ENCODE measurements at places on chromosomes 12 and 14. TPM values are rescaled to one million over a fixed set of nuclear protein-coding genes. Genes with fewer than 3 reads are reported as not detected.

DNA sequence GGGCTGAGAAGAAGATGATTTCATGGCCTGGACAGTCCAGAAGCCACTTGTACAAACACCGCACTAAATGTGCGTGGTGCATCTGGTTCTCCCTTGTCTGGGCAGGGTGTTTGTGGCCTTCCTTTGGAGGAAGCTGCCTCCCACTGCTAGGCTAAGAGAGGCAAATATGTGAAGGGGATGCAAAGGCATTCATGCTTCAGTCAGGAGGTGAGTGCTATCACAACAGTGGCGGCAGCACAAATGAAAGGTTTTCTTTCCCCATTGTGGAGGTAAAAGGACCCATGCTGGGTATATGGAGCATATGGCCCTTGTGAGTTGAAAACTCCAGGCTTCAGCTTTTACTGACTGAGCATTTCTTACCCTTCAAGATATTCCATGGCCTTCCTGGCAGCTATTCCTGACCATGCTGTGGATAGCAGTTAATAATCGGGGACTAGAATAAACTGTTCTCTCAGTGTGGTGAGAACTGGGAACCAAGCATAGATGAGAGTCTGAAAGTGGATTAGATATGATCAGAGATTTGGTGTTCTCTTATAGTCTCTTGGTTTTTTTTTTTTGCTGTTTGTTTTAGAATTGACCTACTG, 69.9 kb downstream of the MYRFL start:
- no peak overlapping the region for H3K4me3 ChIP-seq
- H3K4me1 ChIP-seq: no peaks in the 10 kb centered on the region
- no peak for DNase-seq
- no peak overlapping the region for H3K27ac ChIP-seq

Gene B4GALNT3
- total RNA-seq: 4.8 TPM

- no peak for DNase-seq
- no peaks in the 10 kb centered on the region for H3K27me3 ChIP-seq
- H3K4me3 ChIP-seq: no peak overlapping the region
- H3K36me3 ChIP-seq: no peaks in the 10 kb centered on the region
- no peak overlapping the region for H3K27ac ChIP-seq
Observed at GRCh38 chr12:41402801-41403200, 214.7 kb downstream of the PDZRN4 start.

- no peak for DNase-seq
- H3K4me1 ChIP-seq: no peaks in the 10 kb centered on the region
- no peak overlapping the region for H3K27ac ChIP-seq
Observed at GRCh38 chr12:106600503-106600902, 17.7 kb downstream of the RFX4 start.

DNA sequence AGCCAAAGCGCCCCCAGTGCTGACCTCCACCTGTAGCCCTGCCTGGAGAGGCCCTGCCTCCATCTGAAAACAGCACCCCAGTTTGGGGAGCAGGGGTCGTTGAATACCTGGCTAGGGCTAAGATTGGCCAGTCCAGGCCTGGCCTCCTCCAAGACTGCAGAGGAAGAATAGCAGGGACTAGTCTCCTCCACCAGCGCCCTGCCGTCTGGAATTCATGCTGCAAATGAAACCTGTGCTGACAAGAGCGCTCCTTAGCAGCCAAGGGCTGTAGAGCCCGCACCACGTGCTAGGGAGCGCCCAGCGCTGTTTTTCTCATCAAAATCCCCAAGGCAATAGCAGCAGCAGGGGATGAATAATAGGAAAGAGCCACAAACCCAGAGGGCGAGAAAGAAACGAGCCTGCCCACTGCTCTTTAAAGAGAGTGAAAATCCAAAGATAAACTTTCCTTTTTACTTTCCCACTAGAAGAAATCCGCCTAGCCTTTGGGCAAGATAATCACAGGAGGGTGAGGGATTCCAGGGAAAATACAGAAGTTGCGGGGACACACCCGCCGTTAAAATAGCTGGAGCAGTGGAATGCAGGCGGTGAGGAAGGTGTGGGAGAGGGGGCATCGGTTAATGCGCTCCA, 3.3 kb downstream of the COL2A1 start:
- peaks cover 22% of the 10 kb centered on the region for H3K27me3 ChIP-seq
- no peak overlapping the region for H3K4me3 ChIP-seq
- peaks cover 39% of the 10 kb centered on the region for H3K4me1 ChIP-seq
- DNase-seq: peak; percentile 25

Gene OTX2
- not detected for total RNA-seq

DNA sequence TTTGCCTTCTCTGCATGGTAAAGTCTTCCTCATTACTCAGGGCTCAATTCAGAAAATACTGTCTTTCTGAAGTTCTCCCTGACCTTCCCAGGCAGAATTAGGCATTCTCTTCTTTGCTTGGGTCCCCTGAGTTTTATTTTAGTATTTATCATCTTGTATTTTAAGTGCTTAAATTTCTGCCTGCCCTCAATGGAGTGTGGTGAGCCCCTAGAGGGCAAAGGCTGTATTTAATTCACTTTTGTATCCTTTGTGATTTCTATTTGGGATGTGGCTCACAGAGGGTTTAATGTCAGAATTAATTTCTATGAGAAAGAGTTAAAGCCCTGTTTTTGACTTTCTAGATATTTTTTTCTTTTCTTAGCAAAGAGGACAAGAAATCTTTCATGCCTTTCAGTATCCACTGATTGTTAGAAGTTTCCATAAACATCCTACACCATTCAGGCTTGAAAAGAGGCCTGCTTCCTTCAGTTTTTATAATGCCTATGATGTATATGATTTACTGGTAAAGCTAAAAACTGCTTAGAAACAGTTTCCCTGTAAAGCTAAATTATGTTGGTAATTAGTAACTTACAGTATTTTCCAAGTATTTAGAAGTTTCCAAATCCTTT, 55.6 kb upstream of the PTPRB start:
- no peaks in the 10 kb centered on the region for H3K27me3 ChIP-seq
- no peak for DNase-seq
- no peak overlapping the region for H3K4me3 ChIP-seq
- H3K36me3 ChIP-seq: no peaks in the 10 kb centered on the region
- peak overlapping the region; percentile 66 for H3K27ac ChIP-seq

GRCh38 chr14:50312734-50313054, 570 bp downstream of the DMAC2L start:
- H3K27ac ChIP-seq: peak overlapping the region; percentile 75
- H3K27me3 ChIP-seq: no peaks in the 10 kb centered on the region
- no peak for DNase-seq
- H3K4me1 ChIP-seq: peaks cover 7% of the 10 kb centered on the region

GRCh38 chr12:21220266-21220665, 89.3 kb downstream of the SLCO1B1 start:
- H3K4me1 ChIP-seq: no peaks in the 10 kb centered on the region
- H3K4me3 ChIP-seq: no peak overlapping the region
- H3K27ac ChIP-seq: no peak overlapping the region
- H3K27me3 ChIP-seq: no peaks in the 10 kb centered on the region

GRCh38 chr12:110141389-110141788, 17.2 kb downstream of the IFT81 start:
- no peak for DNase-seq
- H3K36me3 ChIP-seq: peaks cover 8% of the 10 kb centered on the region
- no peak overlapping the region for H3K4me3 ChIP-seq
- H3K27ac ChIP-seq: no peak overlapping the region
- H3K4me1 ChIP-seq: no peaks in the 10 kb centered on the region

- H3K27ac ChIP-seq: no peak overlapping the region
- DNase-seq: peak; percentile 18
- H3K36me3 ChIP-seq: peaks cover 51% of the 10 kb centered on the region
- peaks cover 6% of the 10 kb centered on the region for H3K4me1 ChIP-seq
- H3K4me3 ChIP-seq: no peak overlapping the region
Observed at GRCh38 chr12:112190231-112191025, 65.1 kb downstream of the TRAFD1 start.

Gene AQP2
- total RNA-seq: not detected

Data from thyroid gland (tissue), 4 donors.